ENCODE measurements at places on chromosomes 7 and 10. TPM values are rescaled to one million over a fixed set of nuclear protein-coding genes. Genes with fewer than 3 reads are reported as not detected.

The FAM25G gene
- total RNA-seq: not detected

The DPP6 gene
- not detected for total RNA-seq

The ETV1 gene
- not detected for total RNA-seq

The GPR141 gene
- total RNA-seq: not detected

The SLIT1 gene
- 0.65 TPM for total RNA-seq

The TMEM26 gene
- total RNA-seq: 0.16 TPM

The EPHA1 gene
- total RNA-seq: 33.6 TPM

- no peaks in the 10 kb centered on the region for H3K27me3 ChIP-seq
- H3K27ac ChIP-seq: no peak overlapping the region
- no peaks in the 10 kb centered on the region for H3K4me1 ChIP-seq
Observed at GRCh38 chr10:108783897-108784296, 1139.4 kb downstream of the XPNPEP1 start.

DNA sequence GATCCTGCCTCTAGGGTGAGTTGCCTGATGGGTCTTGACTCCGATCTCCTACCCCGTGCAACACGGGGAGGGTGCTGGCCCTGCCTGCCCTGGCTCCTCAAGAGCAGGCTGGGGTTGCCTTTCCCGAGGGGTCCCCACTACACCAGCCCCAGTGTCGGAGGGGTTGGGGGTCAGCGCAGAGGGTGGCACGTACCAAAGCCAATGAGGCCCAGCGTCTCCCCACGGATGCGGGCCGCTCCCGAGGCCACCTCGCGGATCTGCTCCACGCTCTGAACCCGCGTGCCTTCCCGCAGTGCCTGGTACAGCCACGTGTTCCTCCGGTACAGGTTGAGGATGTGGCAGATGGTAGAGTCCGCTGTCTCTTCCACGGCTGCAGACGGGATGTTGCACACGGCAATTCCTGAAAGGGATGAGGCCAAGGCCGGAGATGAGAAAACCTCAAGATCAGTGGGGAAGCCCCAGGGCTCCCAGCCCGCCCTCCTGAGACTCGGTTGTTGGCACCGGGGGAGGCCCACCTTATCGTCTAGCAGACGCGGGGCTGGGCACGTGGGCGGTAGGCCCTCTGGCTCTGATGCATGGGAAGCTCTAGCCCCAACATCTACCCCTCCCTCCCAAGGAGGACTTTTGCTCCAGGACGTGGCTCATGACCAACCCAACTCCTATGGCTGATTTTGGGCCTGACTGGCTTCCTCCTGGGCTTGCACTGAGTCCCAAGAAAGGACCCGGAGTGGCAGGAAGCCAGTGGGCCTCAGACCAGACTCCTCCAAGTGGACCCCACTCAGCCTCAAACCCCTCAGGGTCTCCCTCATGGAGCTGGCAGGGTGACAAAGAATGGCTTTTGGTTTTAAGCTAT lies 56.1 kb downstream of the ZRANB1 start:
- no peaks in the 10 kb centered on the region for H3K36me3 ChIP-seq
- H3K4me1 ChIP-seq: no peaks in the 10 kb centered on the region
- DNase-seq: no peak
- H3K4me3 ChIP-seq: no peak overlapping the region
- no peak overlapping the region for H3K27ac ChIP-seq

DNA sequence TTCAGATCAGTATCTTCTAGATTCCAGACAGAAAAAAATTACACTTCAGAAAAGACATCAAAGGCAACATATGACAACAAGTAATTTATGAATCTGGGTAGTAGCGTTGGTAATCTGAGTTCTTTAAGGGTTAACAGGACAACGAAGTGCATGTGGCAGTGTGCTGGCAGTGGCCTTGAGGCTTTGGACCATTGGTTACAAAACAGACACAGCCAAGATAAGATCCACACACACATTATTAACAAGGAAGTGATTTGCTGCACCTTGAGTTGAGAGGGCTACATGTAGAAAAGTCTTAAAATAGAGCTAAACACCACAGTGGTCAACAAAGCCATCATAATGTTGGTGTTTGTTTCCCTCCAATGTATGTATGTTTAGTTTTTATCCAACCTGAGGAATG lies 40.6 kb downstream of the AKR1D1 start:
- H3K36me3 ChIP-seq: no peaks in the 10 kb centered on the region
- H3K4me3 ChIP-seq: no peak overlapping the region
- no peak overlapping the region for H3K27ac ChIP-seq
- H3K4me1 ChIP-seq: no peaks in the 10 kb centered on the region

GRCh38 chr10:49733866-49734265 lies 28.3 kb downstream of the OGDHL start:
- H3K4me3 ChIP-seq: no peak overlapping the region
- no peaks in the 10 kb centered on the region for H3K4me1 ChIP-seq
- no peaks in the 10 kb centered on the region for H3K36me3 ChIP-seq
- no peaks in the 10 kb centered on the region for H3K27me3 ChIP-seq
- no peak for DNase-seq

DNA sequence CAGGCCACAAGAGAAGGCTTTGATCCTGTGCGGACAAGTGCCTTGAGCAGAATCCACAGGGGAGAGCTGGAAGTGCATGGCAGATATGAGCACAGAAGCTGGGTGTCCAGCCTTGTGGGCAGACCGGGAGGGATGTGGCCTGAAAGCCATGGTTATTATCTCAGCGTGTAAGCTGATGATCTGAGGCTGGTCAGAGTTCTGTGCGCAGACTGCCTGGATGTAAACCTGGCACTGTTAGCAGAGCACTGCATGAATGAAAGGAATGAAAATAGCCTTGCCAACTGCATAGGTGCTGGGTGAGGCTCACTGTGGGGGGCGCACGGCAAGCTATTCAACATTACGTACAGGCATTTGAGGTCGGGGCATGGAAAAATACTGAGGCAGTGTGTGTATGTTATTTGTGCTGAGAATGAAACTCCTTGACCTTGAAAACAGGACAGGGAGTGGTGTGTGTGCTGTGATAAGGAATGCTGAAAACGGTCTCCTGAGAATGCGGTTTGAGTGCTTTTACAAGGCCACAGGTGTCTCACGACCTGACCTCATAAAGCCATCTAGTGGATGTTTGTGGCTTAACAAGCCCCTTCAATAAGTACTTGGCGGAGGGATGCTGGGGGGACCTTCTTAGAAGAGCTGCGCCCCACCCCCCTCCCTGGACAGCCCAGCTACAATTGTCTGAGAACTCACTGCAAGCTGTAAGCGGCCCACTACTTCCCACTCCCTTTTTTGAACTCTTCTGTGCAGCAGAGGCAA lies 18.7 kb downstream of the AKR1C1 start:
- H3K4me3 ChIP-seq: no peak overlapping the region
- no peaks in the 10 kb centered on the region for H3K4me1 ChIP-seq
- no peaks in the 10 kb centered on the region for H3K36me3 ChIP-seq
- H3K27me3 ChIP-seq: no peaks in the 10 kb centered on the region

- no peak for DNase-seq
- no peaks in the 10 kb centered on the region for H3K36me3 ChIP-seq
- H3K27me3 ChIP-seq: no peaks in the 10 kb centered on the region
- H3K27ac ChIP-seq: no peak overlapping the region
Observed at GRCh38 chr7:129238546-129238945, 13.7 kb downstream of the AHCYL2 start.

DNA sequence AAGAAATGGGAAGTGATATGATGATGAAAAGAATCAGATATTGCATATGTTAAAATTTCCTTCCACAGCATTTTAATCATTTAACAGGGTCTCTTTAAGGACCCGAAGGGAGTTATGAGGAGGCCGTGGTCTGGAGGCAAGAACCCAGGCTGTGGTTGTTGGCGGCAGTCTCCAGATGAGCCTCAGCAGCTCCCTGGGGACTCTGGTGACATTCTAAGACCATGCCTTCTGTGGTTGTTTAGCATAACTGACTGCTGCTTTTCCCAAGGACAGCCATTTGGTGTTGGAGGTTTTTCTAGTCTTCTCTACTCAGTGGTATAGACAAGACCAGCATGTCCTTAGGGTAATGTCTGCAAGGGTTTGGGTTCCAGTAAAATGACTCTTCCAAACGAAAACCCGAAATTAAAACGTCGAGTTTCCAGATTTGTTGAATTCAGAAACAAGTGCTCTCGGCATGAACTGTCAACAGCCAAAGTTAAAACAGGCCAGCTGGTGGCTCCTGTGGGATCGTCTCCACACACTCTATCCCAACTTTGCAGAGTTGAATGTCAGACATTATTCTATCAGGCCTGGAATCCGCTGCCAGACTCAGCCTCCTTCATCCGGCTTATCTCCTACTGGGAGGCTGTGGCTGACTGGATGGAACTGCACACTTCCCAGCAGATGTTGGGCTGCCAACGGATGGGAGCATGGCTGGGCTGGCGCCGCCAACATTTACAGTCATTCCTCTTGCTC lies 183.1 kb downstream of the TAX1BP1 start:
- H3K4me1 ChIP-seq: no peaks in the 10 kb centered on the region
- no peaks in the 10 kb centered on the region for H3K36me3 ChIP-seq
- DNase-seq: no peak
- H3K27ac ChIP-seq: no peak overlapping the region

GRCh38 chr7:143519411-143520131 lies 41.9 kb downstream of the TAS2R41 start:
- DNase-seq: no peak
- no peak overlapping the region for H3K4me3 ChIP-seq
- no peaks in the 10 kb centered on the region for H3K27me3 ChIP-seq
- H3K27ac ChIP-seq: no peak overlapping the region
- H3K4me1 ChIP-seq: no peaks in the 10 kb centered on the region

GRCh38 chr10:68301790-68302502 lies 29.9 kb upstream of the HNRNPH3 start:
- H3K4me1 ChIP-seq: no peaks in the 10 kb centered on the region
- DNase-seq: no peak
- H3K36me3 ChIP-seq: no peaks in the 10 kb centered on the region

- H3K4me1 ChIP-seq: no peaks in the 10 kb centered on the region
- no peaks in the 10 kb centered on the region for H3K27me3 ChIP-seq
- DNase-seq: no peak
- H3K27ac ChIP-seq: no peak overlapping the region
- H3K4me3 ChIP-seq: no peak overlapping the region
- no peaks in the 10 kb centered on the region for H3K36me3 ChIP-seq
Observed at GRCh38 chr10:99394256-99394655, 36.2 kb downstream of the GOT1 start.

DNA sequence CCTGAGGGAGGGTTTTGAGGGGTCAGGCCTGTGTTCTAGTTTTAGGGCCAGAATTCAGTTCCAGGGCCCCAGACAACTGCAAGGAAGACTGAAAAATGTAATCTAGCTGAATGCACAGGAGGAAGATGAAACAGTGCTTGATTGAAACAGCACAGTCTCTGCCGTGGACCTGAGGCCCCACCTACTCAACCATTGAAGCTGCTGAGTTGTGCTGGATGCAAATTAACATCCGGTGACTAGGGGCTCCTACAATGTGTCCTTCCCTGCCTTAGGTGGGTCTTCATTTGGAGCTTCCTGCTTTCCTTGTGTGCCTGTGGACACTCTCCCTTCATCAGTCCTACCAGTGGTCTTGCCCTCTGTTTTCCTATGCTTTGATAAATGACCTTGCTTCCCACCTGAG lies 5.7 kb downstream of the GLRX3 start:
- peaks cover 36% of the 10 kb centered on the region for H3K4me1 ChIP-seq
- H3K27me3 ChIP-seq: no peaks in the 10 kb centered on the region
- no peak overlapping the region for H3K27ac ChIP-seq
- H3K4me3 ChIP-seq: peak overlapping the region; percentile 19
- H3K36me3 ChIP-seq: no peaks in the 10 kb centered on the region

DNA sequence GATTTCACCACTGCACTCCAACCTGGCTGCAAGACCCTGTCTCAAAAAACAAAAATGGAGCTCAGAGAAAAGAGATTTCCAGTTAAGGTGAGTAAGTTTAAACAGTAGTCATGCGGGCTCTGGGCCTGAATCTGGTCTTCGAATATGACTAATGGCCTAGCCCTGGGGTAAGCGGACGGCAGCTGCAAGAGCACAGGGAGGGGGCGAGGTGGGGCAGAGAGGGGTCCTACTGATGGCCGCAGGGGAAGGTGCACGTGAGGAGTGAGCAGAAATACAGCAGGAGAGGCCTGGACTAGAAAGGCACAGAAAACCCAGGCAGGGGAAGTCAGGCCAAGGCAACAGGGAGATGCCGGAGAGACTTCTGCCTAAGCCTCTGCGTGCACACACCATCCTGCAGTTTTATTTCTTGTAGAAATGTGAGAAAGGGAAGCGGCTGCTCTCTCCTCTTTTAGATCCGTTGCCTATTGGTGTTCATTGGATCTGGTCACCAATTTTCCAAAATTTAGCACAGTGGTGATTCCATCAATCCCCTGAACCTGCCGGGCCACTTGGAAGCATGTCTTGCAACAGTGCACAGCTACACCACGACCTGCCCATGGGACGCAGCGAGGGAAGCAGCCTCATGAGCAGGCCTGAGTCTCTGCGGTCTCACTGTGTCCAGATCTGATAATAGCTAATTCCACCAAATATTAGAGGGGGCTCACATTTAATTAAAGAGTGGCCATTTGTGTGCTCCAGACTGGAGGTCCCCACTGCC lies 139.0 kb downstream of the PAXIP1 start:
- no peak overlapping the region for H3K4me3 ChIP-seq
- H3K27me3 ChIP-seq: no peaks in the 10 kb centered on the region
- no peak for DNase-seq
- no peaks in the 10 kb centered on the region for H3K4me1 ChIP-seq
- no peaks in the 10 kb centered on the region for H3K36me3 ChIP-seq
- H3K27ac ChIP-seq: no peak overlapping the region

DNA sequence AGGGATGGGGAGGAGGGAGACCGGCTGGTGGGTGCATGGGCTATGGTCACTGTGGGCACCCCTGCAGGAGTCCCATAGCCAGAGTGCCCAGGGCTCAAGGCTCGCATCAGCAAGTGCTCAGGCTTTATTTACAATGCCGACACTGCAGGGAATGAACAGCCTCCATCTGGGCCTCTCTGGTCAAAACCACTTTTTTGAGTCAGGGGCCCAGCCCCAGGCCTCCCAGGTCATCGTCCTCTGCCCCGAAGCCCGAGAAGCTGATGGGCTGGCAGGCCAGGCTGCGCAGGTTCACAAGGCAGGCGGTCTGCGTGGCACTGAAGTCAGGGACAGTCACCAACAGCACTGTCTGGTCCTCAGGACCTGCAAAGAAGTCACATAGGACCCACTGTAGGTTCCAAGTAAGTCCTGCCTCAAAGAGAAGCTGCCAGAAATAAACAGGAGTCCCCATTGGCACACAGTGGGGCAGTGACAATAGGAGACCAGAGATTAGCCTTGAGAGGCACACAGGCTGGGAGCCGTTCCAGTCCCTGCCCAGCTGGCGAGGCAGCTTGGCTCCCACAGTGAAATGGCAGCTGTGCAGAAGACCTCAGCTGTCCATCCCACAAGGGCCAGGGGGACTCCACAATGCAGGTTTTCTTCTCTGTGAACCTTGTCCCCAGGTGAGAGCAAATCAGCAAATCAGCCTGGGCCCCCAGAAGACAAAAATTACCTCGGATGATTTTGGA lies 8.6 kb downstream of the POLD2 start:
- no peak overlapping the region for H3K4me3 ChIP-seq
- no peaks in the 10 kb centered on the region for H3K36me3 ChIP-seq
- no peaks in the 10 kb centered on the region for H3K27me3 ChIP-seq
- no peak for DNase-seq
- H3K27ac ChIP-seq: no peak overlapping the region

GRCh38 chr7:55018361-55019190 lies at the start of gene EGFR:
Gene EGFR (plus strand): TSS chr7:55019017. CDS start chr7:55019278, 261 bp downstream.
- H3K27ac ChIP-seq: no peak within 1 kb of the TSS
- H3K4me3 ChIP-seq: no peak within 1 kb of the TSS
- no peaks in the 10 kb centered on the region for H3K36me3 ChIP-seq
- H3K27me3 ChIP-seq: no peaks in the 10 kb centered on the region
- no peak for DNase-seq
- H3K4me1 ChIP-seq: no peaks in the 10 kb centered on the region

GRCh38 chr10:31384589-31384949 lies 65.6 kb downstream of the ZEB1 start:
- no peak overlapping the region for H3K27ac ChIP-seq
- H3K4me3 ChIP-seq: no peak overlapping the region
- H3K36me3 ChIP-seq: no peaks in the 10 kb centered on the region
- no peaks in the 10 kb centered on the region for H3K27me3 ChIP-seq
- no peaks in the 10 kb centered on the region for H3K4me1 ChIP-seq
